KBM-7 (cell line): ENCODE measurements at places on chromosomes 2 and 18.

DNA sequence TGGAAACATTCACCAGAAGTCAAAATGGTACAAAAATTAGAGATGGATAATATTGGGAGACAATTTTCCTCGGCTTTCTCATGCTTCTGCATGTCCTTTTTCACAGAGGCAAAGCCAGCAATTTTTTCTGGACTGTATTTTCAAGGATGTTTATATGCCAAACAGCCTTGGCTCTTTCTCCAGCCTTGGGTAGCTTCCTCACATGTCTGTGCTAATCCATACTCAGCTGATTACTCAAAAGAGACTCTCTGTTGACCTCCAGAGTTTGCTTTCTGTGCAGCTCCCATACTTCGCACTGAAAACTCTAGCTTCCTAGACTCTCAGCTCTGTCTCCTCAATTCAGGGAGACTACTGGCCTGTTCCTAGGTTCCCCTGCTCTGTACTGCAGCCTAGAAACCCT is 10.6 kb downstream of the C18orf63 start:
- DNase-seq, result no peak

- peak; percentile 55 for DNase-seq
Measured at GRCh38 chr2:43024515-43025011, 201.8 kb downstream of the ZFP36L2 start.

DNA sequence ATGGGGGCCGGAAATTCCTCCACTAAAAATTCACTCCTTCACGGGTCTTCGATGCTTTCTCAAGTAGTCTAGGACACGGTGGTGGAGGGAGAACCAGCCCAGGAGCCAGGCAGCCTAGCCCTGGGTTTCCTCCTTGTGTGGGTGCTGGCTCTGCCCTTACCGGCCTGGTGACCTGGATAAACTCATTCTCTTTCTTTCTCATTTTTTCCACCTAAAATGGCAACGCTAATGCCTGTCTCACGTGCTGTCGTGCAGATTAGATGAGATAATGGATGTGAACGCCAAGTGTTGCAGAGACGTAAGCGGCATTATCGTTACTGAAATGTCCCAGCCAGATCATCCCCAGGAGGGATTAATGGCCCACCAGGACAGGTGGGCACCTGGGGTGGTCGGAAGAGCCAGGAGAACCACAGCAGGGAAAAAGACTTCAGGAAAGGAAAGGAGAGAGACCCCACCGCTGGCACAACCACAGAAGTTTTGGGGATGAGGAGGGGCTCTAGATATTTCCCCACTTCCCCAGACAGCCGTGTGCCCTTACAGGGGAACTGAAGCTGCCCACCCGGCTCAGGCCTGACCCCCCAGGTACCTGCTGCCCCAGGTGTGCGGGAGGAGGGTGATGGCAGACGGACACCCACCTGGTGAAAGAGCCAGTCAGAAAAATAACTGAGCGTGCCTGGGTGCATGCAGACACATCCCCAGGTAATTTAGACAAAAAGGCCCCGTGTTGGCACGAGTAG is 100.8 kb upstream of the ASAP2 start:
- DNase-seq, result no peak

GRCh38 chr2:9424447-9425164 is 1.2 kb downstream of the CPSF3 start:
- DNase-seq, result no peak

- DNase-seq, result peak; percentile 65
Measured at GRCh38 chr18:9482790-9483189, 7.5 kb downstream of the RALBP1 start.

- no peak for DNase-seq
Measured at GRCh38 chr2:189569295-189569910, 11.2 kb downstream of the SLC40A1 start.
